CD4-positive, alpha-beta memory T cell (primary cell): ENCODE measurements at places on chromosomes 13 and 19.

DNA sequence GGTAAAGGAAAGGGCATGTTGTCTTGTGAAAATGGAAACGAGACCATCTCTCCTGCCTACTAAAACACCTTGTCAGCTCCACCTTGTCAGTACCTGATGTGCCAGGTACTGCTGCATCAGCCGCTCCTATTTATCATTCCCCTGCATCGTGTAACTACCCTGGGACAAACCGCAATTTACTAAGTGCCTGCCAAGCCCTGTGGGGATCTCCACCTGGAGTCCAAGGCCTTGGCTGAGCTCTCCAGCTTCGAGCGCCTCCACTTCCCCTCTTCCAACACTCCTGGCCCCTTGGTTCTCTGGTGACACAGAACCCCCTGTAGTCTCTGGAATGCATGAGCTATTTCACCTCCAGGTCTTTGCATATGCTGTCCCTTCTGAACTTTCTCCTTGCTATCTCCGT is 25.9 kb upstream of the CCNP start:
- no peak for DNase-seq

- DNase-seq: peak; percentile 78
Measured at GRCh38 chr13:41352935-41353840, 42.1 kb downstream of the NAA16 start.

DNA sequence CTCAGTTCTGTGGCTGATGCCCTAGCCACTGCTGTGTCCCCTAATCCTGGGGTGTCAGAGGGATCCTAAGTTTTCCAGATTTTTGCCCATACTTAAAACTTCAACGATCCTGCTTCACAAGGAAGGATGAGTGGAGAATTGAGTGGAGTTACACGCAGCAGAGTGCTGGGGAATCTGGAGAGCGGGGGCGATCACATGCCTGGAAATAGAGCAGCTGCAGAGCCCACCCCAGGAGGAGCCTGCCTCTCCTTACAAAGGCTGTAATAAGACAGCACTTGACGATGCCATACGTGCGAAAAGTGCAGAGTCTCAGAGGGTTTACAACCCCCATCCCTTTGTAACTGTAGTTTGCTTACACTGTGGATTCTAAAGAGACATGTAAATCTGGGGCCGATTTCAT is 40.6 kb downstream of the SUGP2 start:
- no peak for DNase-seq

- no peak for DNase-seq
Measured at GRCh38 chr13:106614874-106615273, 46.9 kb upstream of the ARGLU1 start.

GRCh38 chr13:112641456-112642089 is 48.3 kb upstream of the ATP11A start:
- DNase-seq: no peak

DNA sequence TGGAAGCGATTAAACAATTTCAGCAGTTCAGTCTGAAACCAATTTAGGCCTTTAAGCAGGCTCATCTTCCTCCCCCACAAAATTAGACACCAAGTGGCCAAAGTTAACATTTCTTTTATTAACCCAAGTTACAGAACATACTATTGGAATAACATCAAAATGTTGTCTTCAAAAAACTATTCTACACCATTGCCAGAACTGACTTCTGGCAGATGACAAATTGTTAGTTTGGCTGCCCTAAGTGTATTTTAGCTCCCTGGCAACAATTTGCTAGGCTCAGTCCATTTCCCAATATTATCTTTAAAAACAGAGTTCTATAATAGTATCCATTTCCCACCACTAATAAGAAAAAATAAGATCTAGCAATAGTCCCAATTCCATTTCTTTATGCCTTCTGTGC is 107.8 kb downstream of the SGCG start:
- no peak for DNase-seq

GRCh38 chr13:25739376-25739775 is 312.4 kb downstream of the SHISA2 start:
- no peak for DNase-seq

- no peak for DNase-seq
Measured at GRCh38 chr13:75132701-75133695, 349.0 kb downstream of the TBC1D4 start.
